ENCODE measurements at places on chromosomes 6 and 20.

DNA sequence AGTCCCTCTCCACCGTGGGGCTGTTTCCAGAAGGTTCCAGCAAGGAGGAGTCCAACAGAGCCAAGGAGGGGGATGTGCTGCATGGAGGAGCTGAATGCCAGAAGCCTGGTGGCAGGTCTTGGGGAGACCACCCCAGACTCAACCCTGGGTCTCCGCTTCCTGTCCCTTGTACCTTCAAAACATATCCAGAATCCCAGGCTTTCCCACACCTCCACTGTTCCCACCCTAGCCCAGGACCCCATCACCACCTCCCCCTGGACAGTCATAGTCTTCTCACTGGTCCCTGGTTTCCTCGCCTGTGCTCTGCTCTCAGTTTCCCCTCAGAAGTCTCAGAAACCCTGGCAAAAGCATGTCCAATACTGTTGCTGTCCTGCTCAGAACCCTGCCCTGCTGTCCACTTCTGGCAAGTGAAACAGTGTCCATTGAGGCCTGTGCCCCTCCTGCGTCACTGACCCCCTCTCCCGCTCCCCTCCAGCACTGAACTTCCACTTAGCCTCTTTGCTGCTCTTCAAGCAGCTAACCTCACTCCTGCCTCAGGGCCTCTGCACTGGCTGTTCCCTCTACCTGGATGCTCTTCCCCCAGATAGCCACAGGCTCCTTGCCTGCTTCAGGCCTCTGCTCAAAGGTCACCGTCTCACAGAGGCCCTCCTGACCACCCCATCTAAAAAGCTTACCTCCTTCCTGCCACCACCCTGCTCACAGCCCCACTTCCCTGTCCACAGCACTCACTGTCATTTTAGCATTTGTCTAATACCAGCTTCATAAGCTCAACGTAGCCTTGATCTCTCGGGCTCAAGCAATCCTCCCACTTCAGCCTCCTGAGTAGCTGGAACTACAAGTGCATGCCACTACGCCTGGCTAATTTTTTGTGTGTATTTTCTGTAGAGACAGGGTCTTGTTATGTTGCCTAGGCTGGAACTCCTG, 169.2 kb downstream of the GRM4 start:
- DNase-seq: no peak

DNA sequence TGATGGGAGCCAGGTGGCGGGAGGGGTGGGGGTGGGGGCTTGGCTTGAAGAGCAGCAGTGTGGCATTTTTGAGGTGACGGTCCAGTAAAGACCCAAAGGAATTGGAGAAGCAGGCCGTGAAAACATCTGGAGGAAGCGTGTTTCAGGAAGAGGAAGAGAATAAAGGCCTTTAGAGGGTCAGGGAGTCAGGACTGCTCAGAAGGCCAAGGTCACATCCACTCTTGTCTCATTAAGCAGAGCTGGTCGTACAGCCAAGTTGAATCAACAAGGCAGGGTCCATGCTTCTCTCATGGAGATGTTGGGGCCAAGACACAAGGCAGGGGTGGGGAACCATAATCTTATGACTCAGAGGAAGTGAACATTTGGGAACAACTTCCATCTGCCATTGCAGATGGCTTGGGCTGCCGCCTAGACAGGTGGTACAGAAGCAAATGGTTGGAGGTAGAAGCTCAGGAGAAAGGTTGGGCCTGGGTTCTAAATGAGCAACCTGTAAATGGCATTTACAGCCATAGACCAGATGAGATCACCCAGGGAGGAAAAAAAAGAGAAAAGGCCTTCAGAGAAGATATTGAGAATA, 179.6 kb downstream of the TTLL2 start:
- no peak for DNase-seq

DNA sequence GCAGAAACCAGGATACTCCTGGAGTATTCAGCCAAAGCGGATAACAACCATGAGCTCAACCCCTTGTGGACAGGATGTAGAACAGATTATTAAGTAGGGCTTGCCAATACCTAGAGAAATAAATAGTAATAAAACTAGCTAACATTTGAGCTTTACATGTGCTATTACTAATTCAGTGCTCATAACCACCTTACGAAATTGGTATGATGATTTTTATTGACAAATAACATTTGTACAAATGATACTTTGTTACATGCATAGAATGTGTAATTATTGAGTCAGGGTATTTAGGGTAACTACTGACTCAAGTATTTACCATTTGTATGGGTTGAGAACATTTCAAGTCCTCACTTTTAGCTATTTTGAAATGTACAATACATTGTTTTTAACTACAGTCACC, 287.9 kb downstream of the CDC5L start:
- DNase-seq: no peak

DNA sequence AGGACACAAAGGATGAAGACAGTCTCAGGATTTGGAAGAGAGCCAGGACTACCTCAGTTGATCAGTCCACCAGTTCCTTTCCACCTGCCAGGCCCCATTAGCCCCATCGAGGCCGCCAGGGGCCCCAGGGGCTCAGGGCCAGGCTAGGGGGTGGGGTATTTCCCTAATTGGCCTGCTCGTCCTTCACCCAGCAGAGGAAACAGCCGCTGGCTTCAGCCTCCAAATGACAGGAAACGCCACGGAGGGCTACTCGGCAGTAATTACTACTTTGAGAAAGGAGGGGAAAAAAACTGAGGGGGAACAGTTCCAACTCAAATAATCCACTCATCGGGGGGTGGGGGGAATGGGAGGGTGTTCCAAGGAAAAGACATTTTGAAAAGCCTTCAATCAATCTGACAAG, 42.7 kb downstream of the MAFB start:
- no peak for DNase-seq

- no peak for DNase-seq
These were observed 61.4 kb upstream of the NT5E start for GRCh38 chr6:85388531-85388930.

DNA sequence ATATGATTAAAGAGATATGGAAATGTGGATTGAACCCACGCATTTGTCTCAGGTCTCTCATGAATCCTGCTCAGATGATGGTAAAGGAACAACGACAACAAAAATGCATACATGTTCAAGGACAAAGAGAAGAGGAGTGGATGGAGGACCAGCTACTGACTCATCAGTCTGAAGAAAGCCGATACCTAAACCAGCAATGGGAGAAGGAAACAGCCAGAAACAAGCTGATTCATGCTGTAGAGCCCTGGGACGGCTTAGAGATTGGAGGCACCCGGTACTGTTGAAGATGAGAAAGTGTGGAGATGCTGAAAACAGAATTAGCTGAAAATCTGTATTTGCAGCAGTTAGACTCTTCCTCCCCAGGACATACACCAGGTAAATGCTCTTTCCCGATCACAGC, 14.4 kb upstream of the RIPPLY2 start:
- DNase-seq: no peak

DNA sequence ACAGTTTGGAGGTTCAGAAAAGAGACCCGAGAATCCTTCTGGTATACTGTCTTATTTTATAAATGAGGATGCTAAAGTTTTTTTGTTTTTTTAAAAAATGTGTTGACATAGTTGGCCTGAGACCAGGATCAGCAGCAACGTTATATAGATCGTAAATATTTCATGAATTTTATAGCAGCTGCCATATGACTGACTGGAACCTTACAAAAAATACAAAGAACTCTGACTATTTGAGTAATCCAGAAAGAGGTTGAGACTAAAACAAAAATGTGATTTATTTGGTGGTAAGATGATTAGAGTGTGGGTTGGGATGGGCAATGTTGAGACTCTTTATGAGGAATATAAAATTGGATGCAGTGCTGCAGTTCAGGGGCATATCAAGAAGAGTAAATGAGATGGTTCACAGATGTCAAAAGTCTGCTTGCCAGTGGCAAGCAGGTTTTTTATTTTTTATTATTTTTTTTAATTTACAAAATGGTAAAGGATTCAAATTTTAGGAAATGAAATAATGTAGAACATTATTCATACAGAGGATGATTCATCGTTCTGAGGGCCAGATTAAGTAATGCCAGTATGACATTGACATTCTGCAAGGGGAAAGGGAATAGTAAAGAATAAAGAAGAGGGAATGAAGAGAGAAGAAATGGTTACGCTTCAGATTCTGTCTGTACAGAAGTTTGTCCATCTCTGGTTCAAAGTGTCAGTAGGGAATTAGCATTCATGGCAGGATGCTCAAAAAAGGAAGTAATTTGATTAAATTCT, 58.5 kb downstream of the SCAF8 start:
- DNase-seq: no peak

DNA sequence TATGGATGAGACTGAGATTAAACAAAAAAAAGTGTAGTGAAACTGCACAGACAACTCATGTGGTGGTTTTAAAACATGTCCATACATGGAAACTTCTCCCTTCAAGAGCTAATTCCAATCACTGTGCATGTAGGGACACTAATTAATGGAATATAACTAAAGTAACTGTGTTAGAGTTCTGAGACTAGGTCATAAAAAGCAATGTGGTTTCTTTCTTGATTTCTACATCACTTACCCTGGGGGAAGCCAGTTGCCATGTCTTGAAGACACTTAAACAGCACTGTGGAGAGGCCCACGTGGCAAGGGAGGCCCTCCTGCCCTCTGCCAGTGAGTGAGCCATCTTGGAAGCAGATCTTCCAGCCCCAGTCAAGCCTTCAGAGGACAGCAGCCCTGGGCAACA, 118.2 kb upstream of the DST start:
- DNase-seq: no peak

- DNase-seq: no peak
These were observed 104.0 kb downstream of the VEGFA start for GRCh38 chr6:43873806-43874714.

- DNase-seq: no peak
These were observed 62.4 kb downstream of the PRSS35 start for GRCh38 chr6:83574783-83575182.

DNA sequence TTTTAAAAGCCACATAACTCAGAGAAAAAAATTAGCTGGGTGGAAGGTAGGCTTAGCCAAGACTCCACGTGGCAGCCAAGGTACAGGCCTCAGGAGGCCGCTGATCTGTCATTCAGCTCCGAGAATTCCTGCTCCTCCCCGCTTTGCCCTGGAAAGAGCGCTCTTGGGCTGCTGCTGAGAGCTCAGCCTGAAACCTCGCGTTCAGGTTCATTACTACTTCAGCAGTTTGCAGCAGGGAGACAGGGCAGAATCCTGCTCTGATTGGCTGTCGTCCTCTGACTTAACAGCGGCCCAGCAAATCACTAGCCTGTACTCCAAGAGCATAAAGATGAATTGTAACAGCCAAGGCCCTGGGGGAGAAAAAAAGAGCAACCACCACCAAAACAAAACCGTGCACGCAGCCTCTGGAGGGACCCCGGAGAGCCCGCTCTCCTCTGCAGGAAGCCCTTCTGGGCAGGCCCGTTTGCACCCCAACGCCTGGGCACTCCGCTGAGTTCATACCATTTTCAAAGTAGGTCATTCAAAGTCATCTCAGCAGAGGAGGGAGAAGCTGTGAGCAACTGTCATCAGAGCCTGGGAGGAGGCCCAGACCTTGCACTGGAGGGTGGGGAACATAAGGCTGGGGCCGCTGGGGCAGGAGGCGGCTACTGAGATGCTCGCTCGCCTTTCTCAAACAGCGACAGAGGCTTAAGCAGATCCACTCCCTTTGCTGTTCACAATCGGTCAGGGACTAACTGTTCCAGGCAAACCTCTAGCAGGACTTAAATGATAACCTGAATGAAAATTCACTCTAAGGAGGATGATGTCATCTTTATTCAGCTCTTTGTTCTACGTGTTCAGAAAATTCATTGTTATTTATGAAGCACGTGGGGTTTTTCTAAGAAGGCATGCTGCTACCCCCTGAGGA, 42.3 kb upstream of the ATXN1 start:
- DNase-seq: no peak

- DNase-seq: peak; percentile 21
These were observed at the start of gene AKAP7 for GRCh38 chr6:131135244-131136020. Gene AKAP7 (plus strand): TSS chr6:131135467. CDS start chr6:131135764, 297 bp downstream.

DNA sequence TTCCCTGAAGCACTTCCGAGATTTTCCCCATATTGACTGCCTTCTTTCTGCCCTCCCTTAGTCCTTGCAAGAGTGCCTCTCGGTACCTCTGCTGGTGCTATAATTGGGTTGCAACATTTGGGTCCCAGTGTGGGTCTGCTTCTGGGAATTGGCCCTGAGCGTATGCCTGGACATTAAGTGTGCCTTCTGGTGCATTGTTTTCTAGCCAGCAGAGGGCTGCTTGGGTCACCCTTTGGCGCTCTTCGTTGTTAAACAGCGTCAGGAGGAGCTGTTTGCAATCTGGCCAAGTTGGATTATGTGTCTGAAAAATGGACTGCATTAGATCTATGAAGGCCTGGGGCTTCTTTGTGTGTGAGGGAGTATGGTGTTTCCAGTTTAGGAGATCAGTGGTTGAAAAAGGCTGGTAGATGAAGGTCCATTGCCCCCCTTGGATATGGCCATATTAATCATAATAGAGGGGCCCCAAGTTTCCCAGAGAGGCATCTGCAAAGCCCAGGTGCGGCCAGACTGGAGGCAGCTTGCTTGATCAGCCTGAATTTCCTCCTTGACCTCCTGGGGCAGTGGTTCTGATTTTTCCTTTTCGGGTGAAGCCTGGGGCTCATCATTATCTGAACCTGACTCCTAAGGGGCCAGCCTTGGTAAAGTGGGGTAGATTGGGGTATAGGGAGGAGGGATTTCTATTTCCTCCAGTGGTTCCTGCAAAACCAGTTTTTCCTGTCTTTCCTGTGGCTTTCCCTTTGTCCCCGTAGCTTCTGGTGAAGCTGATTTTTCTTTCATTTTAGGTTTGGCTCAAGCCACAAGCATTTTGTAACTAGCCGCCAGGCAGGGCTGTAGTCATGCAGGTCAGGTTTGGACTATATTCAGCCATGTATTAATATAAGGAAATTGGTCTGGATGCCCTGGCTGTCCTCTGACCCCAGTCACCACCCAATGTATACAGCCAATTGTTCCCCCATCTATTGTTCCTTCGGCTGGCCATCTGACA, 85.4 kb upstream of the GPR6 start:
- no peak for DNase-seq

GRCh38 chr6:15274692-15275387, 29.0 kb downstream of the JARID2 start:
- no peak for DNase-seq

DNA sequence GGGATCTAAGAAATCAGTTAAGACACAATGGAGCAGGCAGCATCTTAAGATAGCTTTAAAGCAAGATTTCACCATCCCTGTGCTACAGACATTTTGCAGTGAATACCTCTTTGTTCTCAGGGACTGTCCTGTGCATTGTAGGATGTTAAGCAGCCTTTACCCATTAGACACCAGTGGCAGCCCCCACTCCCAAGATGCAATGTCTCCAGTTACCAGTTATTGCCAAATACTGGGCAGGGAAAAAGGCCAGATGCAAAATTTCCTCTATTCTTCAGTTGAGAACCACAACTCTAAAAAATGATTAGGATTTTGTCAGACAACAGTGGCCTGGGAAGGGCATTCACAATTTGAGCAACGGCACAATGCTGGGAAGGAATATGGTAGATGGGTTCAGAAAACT, 6.1 kb downstream of the FBXO5 start:
- no peak for DNase-seq

GRCh38 chr6:35737413-35738211, 780 bp downstream of the ARMC12 start:
- no peak for DNase-seq

GRCh38 chr20:43541214-43541613, 17.6 kb upstream of the SGK2 start:
- no peak for DNase-seq
